Fibroblast of skin of back (primary cell): ENCODE measurements at places on chromosomes 6 and 20.

DNA sequence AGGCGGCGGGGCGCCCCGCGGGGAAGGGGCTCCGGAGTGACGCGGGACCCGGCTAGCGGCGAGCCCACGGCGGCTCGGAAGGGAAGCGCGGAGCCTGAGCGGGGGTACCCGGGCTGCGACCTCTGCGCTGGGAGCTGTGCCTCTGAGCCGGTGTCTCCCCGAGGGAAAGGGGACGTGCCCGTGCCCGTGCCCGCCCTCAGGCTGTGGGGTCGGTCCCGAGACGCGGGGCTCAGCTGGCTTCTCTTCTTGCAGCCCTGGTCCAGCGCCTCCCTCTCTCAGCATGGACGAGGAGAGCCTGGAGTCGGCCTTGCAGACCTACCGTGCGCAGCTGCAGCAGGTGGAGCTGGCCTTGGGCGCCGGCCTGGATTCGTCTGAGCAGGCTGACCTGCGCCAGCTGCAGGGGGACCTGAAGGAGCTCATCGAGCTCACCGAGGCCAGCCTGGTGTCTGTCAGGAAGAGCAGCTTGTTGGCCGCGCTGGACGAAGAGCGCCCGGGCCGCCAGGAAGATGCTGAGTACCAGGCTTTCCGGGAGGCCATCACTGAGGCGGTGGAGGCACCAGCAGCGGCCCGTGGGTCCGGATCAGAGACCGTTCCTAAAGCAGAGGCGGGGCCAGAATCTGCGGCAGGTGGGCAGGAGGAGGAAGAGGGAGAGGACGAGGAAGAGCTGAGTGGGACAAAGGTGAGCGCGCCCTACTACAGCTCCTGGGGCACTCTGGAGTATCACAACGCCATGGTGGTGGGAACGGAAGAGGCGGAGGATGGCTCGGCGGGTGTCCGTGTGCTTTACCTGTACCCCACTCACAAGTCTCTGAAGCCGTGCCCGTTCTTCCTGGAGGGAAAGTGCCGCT, 686 bp downstream of the ZGPAT start:
- no peak for DNase-seq

- DNase-seq, result peak; percentile 66
These were observed 92.6 kb downstream of the RNGTT start for GRCh38 chr6:88870717-88871330.

DNA sequence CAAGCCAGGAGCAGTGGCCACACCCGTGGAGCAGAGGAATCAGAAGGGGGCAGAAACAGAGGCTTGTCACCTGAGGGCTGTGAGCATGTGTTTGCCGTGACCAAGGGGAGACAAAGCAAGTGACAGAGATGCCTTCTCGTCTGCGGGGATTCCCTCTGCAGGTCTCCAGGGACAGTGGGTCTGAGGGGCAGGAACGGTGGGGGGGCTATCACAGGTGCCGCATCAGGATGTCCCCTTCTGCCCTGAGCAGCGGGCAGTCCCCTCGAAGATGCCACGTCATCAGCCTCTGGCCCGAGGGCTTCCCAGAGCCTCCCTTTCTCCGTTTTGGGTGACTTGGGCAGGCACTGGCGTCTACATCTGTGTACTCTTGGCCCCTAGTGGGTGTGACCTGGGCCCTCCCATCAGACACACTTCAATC, 338.7 kb downstream of the PREX1 start:
- no peak for DNase-seq

DNA sequence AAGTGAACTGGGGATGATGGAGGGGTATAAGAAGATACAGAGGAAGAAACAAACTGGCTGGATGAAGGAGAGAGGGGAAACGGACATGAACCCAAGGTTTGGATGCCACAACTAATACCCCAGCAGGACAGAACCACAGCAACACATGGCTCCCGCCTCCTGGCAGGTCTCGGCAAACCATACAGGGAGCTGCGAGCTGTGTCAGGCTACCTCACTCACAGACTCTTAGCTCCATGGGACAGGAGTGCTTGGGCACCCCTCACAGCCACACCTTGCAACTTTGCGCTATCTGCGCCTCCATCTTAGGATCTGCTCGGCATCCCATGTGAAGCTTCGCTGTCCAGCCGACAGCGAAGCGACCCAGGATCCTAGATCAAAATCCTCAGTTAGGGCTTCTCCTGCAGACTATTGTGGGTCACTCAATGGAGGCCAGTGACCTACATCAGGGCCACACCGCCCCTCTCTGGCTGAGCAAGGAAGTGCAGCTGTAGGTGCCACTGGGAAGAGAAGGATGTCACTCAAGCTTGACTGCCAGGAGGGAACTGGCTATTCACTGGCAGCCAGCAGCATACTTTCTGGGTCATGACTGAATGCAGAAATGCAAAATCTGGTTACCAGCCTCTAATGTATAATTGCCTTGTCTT, 174.4 kb upstream of the RIN2 start:
- peak; percentile 66 for DNase-seq

DNA sequence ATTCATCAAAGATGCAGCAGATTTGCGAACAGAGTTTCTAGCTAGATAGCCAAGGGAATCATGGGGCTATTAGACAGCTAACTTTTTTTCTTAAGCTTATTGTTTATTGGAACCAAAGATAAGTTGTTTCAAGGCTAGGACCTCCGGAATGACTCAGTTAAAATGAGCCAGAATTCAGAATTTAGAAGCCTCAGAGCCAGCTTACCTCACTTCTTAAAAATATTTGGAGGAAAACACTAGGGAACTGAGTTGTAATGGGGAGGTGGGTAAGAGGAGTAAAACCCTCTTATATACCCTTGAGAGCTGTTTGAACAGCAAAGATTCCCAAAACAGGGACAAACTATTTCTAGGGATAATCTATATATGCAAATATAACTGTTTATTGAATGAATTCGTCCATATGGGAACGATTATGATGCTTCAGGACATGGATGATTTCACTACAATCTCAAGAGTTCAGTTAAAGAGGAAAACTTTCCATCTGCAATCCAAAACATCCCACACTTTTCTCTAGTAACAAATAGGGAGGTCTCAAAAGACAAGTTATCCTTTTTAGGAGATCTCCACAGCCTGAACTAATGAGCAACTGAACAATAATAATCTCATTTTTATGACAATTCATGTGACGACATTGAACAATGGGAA, 12.6 kb upstream of the CARMIL1 start:
- peak; percentile 23 for DNase-seq

- no peak for DNase-seq
These were observed 29.4 kb downstream of the PHACTR3 start for GRCh38 chr20:59633656-59634251.

DNA sequence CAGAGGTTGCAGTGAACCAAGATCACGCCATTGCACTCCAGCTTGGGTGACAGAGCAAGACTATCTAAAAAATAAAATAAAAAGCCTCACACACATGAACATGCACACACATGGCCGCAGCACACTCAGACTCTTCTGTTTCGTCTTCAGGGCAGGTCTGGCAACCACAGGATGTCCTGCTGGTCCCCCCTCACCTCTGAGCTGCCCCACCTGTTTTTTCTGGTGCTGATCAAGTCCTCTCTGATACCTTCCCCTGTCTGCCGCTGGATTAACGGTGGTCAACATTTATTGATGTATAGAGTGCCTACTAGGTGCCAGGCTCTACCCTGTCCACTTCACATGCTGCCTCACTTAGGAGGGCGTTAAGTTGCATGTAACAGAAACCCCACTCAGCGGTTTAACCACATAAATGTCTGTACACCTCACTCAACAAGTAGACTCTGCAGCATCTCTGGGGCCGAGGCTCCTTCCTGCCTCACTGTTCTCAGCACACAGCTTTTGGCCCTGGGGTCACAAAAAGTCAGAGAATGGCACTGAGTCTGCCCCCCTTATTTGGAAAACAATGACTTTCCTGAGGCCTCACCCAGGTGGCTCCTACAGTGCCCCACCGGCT, 4.5 kb upstream of the AP5S1 start:
- no peak for DNase-seq

- DNase-seq, result no peak
These were observed 21.0 kb downstream of the RIPOR3 start for GRCh38 chr20:50670126-50670862.

- no peak for DNase-seq
These were observed 86.9 kb downstream of the RAMACL start for GRCh38 chr6:166499350-166500163.

DNA sequence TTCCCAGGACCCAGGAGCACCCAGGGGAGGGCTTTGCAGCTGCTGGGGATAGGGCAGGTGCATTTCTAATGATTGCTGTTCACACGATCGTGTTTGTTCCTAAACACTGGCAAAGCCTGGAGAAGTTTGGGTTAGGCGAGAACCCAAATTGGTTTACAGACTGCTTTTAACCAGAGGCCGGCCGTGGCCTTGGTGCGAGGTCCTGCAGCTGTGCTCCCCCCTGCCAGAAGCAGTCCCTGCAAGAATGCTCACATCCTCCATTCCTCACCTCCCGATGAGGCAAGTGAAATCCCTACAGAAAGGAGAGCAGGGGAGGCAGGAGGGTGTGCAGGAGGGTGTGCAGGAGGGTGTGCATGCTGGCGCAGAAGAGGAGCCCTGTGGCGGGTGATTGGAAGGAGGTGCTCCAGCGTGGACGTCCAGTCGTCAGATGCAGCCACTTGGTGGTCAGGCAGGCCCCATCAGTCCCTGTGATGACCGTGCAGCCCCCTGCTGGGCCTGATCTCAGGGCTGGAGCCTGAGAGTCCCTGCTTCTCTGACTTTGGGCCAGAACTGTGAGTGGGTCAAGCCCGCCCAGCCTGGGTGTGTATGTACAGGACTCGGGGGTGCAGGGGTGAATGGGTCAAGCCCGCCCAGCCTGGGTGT, 55.7 kb upstream of the FRMD1 start:
- DNase-seq, result no peak

GRCh38 chr6:107606407-107606806, 116.5 kb downstream of the SOBP start:
- DNase-seq, result no peak

DNA sequence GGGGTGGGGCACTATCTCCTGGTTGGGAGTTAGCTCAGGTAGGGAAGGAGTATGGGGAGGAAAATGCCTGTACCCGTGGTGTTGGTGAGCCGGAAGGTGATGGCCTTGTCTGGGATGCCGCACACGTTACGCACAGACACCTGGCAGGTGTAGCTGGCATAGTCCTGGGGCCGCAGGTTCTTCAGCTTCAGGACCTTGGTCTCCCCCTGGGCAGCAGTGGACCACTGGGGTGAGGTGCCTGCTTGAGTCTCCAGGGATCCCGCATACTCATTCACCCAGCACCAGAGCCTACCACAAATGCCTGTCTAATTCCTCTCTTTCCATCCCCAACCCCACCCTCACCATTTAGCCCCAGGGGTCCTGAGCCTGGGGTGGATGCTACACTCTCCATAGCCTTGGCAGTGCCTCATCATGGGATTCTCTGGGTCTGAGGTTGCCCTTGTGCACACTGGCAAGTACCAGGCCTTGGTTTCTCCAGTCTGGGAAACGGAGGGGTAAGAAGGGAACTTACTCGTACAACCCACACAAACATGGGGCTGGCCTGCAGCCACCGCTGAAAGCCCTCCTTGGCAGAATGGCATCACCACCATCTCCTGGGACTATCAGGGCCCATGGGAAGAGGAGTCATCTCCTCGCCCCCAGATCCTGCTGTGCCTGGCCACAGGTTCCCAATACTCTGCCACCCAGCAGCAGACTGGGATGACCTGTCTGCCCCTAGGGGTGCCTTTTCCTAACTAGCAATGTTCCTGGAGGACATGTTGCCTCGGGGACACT, 42.8 kb downstream of the MDGA1 start:
- no peak for DNase-seq
